Urinary bladder (tissue), 4 donors: ENCODE measurements at places on chromosomes 3 and 15.

- no peak for DNase-seq
These were observed 43.1 kb downstream of the THRB start for GRCh38 chr3:24451461-24452099.

- no peak for DNase-seq
These were observed 48.6 kb upstream of the C15orf39 start for GRCh38 chr15:75153087-75153486.

DNA sequence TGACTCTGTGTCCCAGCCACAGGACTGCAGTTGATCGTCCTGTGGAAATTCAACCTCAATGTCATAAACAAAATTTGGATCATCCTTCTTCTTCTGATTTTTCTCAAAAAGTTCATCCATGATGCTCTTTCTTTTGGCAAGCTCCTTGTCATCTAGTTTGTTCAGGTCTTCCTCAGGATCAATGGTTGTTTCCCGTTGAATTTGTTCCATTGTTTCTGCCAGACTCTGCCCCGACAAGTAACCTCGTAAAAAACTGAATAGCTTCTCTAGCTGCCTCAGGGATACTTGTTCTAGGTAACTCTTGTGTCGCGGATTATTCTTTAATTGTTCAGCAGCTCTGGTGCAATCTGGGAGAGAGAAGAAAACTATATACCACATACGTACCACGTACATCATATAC, 4.5 kb downstream of the CEP19 start:
- no peak for DNase-seq

DNA sequence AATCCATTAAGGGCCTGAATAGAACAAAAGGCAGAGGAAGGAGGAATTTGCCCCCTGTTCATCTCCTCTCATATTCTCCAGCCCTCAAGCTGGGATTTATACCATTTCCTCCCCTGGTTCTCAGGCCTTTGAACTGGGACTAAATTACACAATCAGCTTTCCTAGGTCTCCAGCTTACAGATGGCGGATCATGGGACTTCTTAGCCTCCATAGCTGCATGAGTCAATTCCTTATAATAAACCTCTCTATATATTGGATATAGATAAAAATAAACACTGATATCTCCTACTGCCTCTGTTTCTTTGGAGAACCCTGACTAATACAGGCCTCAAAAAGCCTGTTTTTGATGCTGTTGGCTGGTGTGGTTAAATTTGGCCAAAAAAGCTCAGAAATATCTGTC, 84.5 kb upstream of the TMEM108 start:
- DNase-seq: no peak

- no peak for DNase-seq
These were observed 10.4 kb downstream of the FAM174B start for GRCh38 chr15:92645051-92645631.

- no peak for DNase-seq
These were observed 289.6 kb upstream of the LRRN1 start for GRCh38 chr3:3509665-3510064.

- no peak for DNase-seq
These were observed 515.1 kb downstream of the GABRG3 start for GRCh38 chr15:27486051-27486450.

DNA sequence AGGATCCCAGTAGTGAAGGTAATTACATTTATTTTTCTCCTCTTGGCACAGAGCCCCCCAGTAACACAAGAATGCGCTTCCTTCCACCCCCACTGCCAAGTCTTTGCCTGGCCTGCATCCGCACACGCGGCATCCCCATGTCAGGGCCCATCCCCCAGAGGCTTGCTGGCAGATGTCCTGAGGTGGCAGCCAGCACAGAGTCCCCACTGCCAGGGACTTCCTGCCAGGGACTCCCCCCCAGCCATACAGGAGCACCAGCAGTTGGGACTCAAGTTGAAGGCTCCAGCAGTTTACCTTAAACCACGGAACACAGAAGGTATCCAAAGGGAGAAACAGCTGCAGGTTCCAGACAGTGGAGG, 41.0 kb downstream of the MEGF11 start:
- no peak for DNase-seq

GRCh38 chr15:60815321-60815720, 336.4 kb upstream of the ICE2 start:
- DNase-seq: no peak

- peak; percentile 89 for DNase-seq
These were observed 95.3 kb downstream of the SLC49A4 start for GRCh38 chr3:122890077-122890719.

- DNase-seq: no peak
These were observed 792 bp downstream of the ATP13A3 start for GRCh38 chr3:194485881-194486539.

DNA sequence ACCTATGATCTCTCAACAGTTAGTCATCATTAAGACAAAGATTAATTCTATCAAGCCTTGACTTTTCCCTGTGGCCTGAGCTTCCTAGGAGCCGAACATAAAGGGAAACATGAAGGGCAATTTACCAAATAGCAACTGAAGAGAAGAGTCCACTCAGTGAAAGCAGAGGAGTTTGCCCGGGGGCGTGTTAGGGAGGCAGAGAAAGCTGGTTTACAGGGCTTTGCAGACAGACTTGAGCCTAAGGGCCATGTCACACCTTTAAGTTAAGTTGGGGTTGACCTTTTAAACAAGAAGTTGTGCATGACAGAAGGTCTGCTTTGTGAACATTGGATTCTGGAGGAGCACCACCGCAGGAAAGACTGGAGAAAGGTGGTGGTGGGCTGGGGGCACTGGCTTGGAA, 701.8 kb upstream of the CFAP20DC start:
- no peak for DNase-seq

GRCh38 chr3:189322339-189322738, 150.6 kb downstream of the TPRG1 start:
- no peak for DNase-seq

DNA sequence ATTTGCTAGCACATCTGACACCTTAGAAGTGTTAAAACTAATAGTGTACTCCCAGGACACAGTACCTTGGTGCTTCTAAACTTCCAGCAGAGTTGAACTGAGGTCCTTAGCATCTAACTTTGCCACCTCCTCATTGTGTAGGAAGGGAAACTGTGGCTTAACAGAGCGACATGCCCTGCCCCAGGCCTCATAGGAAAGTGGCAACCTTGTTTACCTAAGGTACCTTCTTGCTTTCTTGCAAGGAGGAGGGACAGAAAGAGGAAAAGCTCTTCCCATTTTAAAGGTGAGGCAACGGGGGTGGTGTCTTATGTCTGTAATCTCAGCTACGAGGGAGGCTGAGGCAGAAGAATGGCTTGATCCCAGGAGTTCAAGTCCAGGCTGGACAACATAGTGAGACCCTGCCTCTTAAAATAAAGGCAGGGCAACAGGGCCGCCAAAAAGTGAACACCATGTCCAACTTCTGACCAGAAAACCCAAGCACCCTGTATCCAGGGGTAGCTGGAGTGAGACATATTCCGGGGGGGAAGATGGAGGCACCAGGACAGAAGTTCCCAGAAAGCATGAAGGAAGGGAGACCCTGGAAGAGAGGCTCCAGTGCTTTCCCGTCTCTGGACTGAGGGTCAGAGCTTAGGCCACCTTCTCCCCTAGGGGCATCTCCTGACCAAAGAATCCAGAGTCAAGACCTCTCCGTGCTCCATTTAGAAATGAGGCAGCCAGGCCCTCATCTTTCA, 540 bp upstream of the KLHL40 start:
- no peak for DNase-seq

- no peak for DNase-seq
These were observed 53.6 kb downstream of the CLEC3B start for GRCh38 chr3:45079715-45080114.

DNA sequence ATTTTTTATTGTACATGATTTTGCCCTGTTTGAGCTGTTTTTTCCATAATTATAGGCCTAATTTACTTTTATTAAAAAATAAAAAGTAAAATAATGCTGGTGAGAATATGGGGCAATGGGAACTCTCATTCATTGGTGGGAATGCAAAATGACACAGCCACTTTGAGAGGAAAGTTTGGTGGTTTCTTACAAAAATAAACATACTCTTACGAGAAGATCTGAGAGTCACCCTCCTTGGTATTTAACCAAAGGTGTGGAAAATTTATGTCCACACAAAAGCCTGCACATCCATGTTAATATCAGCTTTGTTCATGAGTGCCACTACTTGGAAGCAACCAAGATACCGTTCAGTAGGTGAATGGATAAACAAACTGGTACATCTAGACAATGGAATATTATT, 9.8 kb downstream of the MUC13 start:
- no peak for DNase-seq

DNA sequence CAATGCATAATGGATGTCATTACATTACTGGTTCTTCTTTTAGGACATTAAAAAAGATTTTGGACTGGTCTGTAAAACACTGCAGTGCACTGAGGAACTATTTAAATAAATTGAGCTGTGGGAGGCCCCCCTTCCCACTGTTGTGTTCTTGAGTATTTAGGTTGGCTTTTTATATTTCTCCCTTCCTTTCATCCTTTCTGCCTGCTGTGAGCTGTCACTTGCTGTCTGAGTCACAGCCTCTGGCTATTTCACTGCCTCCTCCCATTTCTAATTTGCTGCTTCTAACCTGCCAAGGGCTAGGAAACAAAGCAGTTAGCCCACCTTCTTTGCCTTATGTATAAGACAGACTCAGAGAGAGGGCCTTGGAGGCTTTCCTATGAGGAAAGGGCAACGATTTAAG, 89.0 kb upstream of the FNDC3B start:
- no peak for DNase-seq
